Bronchus fibroblast of lung (primary cell): ENCODE measurements at places on chromosomes 11 and 22. TPM values are rescaled to one million over a fixed set of nuclear protein-coding genes. Genes with fewer than 3 reads are reported as not detected.

The ANKRD49 gene
- total RNA-seq, result 5.2 and 5.4 TPM in 2 replicates

The DEFB131B gene
- total RNA-seq, result not detected in 2 replicates

The BACE1 gene
- 20.5 and 22.7 TPM in 2 replicates for total RNA-seq

The ZC3H12C gene
- 6.4 and 10.9 TPM in 2 replicates for total RNA-seq

The IGLL1 gene
- not detected in 2 replicates for total RNA-seq

The RAC2 gene
- total RNA-seq, result 47.1 and 55.3 TPM in 2 replicates

The NOX4 gene
- total RNA-seq, result 1.3 and 3.0 TPM in 2 replicates

The SNX15 gene
- 17.5 and 22.9 TPM in 2 replicates for total RNA-seq

The C22orf31 gene
- not detected in 2 replicates for total RNA-seq

The PLAAT2 gene
- total RNA-seq, result not detected in 2 replicates

The MRPL48 gene
- 40.7 and 46.4 TPM in 2 replicates for total RNA-seq

The CCDC87 gene
- total RNA-seq, result 0.15 TPM in 1 of 2 replicates, not detected in the other

The NPAS4 gene
- not detected in 2 replicates for total RNA-seq
